ENCODE measurements at places on chromosomes 6 and 20.

- DNase-seq, result no peak
Measured at GRCh38 chr6:14458669-14459266, 341.2 kb downstream of the CD83 start.

- DNase-seq, result no peak
Measured at GRCh38 chr6:35068206-35068605, 72.9 kb downstream of the TCP11 start.

- DNase-seq, result no peak
Measured at GRCh38 chr6:144400321-144400720, 115.2 kb downstream of the UTRN start.

GRCh38 chr6:157235600-157236039 is 87.7 kb downstream of the TMEM242 start:
- DNase-seq, result no peak

DNA sequence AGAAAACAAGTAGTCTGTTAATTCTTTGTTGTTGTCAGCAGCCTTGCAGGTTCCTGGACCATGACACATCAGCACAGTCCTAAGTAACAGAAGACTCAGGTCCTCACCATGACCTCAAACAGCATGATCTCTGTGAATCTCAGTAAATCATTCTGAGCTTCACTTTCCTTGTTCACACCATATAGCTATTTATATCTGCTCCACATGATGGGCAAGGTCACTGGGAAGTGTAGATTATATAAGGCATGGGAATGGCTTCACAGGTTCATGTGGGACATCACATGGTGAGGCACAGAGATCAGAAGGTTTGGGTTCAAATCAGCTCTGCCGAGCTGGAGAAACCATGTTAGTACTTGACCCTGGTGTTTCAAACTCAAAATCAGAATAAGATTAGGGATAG is 245.4 kb upstream of the SPTLC3 start:
- no peak for DNase-seq

DNA sequence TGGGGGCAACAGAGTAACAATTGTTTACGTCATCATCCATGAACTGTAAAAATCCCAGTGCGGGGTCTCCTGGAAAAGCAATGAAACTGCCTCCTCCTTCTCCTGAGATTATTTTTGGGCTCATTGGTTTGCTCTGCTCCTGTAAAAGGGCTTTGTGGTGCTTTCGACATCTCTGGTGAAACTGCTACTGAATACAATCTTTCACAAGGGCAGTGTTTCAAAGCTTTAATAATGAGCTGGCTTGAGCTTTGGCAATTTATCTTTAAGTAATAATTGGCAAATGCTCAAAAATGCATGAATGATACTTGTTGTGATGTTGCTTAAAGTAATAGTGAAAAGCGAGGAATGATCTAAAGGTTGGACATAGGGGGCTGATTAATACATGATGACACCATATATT is 43.5 kb upstream of the ENPP1 start:
- DNase-seq, result no peak

- no peak for DNase-seq
Measured at GRCh38 chr6:140001821-140002341, 627.4 kb upstream of the CITED2 start.

- no peak for DNase-seq
Measured at GRCh38 chr20:664151-664550, 11.2 kb upstream of the SRXN1 start.

DNA sequence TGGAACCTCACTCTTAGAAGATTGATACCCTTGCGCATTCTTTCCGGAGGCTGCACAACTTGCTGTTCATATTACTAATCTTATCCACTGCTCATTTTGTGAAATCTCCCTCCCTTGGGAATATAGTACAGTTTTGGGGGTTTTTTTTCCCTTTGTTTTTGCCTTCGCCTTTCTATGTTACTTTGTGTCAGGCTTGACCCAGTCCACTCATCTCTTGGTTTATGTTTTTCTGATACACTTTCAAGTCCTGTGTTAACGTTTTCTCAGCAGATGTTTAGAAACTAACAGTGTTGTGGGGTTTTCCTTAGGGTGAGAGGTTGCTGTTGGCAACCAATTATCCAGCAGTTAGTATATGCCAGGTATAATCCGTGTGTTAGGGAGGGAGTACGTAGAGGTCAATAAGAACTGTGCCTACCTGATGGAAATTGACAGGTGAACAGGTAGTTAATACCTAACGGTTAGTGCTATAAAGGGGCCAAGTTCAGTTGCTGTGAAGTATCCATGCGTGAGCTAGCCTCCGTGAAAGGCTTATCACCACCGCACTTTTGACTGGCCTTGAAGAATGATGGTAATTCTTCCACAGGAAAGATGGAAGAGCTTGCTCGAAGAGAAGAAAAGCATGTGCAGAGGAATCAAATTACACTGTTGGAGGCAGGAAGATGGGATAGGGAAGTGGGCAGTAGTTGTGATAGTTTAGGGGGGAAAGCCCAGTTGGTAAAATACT is 1.4 kb downstream of the NFYA start:
- DNase-seq, result no peak

GRCh38 chr6:129498950-129499842 is 210.8 kb downstream of the ARHGAP18 start:
- DNase-seq, result no peak

Measured in stimulated activated CD8-positive, alpha-beta memory T cell treated with anti-CD3 and anti-CD28 coated beads, Interleukin-4, amount 100 ng/mL, for 1 hour (primary cell).